ENCODE measurements at places on chromosomes 2 and 18.

GRCh38 chr18:8957731-8958130, 144.8 kb upstream of the NDUFV2 start:
- no peak for DNase-seq

DNA sequence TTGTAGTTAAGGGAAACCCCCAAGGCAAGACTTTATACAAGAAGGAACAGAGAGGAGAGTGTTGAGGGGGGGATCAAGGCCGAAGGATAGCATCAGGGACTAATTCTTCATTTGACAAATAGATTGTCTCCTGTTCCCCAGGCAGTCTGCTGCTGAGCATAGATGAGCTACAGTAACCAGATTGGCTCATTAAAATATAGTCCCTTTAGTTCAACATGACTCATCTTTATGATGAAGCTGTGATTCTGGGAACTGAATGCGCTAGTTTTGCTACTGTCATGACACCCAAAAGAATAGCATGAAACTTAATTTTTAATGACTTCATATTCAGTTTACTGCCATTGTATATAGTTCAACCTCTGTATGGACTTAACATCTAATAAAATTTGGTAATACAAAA, 35.5 kb downstream of the TMEFF2 start:
- no peak for DNase-seq

- DNase-seq = no peak
These were observed 118.6 kb downstream of the PARD3B start for GRCh38 chr2:204663816-204664425.

DNA sequence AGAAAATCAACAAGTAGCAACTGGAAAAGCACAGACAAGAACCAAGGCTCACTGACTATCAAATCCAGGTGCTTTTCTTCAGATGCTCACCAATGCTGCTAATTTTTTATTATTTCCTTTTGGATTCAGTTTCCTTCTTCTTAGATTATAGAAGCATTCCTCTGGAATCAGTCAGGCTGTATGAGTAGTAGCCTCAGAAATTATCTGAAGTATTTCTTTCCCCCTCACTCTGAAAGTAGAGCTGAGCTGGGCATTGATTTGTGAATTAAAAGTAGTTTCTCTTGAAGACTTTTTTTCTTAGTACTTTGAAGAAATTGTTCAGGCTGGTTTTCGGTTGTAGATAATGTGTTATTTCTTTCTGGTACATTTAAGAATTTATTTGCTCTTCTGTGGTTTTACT, 273.7 kb downstream of the NOL4 start:
- no peak for DNase-seq

DNA sequence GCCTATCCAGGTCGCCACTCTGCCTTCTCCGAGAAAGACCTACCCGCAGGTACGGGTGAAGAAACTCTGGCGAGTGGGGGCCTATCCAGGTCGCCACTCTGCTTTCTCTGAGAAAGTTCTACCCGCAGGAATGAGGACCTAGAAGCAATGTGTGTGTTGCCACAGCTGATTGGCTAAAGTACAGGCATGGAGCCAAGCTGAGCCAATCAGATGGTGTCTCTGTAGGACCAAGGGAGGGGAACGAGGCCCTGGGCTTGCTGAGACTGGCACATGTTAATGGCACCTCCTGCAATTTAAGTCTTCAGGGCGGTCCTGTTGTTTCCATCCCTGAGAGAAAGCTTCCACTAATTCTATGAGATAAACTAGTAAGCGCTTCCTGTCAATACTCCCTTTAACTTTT, 82.3 kb downstream of the KCTD1 start:
- DNase-seq = no peak

DNA sequence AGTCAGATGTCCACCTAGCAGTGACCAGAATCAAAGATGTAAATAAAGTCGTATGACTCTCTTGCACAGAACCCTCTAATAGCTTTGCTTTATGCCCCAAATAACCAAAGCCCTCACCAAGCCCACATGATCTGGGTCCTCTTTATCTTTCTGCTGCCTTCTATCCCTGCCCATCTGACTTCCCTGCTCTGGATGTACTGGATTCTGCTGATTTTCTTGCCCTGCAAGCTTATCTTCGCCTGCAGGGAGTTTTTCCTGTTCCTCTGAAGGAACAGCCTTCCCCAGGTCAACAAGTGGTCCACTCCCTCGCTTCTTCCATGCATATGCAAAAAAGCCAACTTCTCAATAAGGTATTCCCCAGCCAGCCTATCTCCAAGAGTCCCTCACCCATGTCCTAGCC, 18.7 kb downstream of the IL36B start:
- DNase-seq = no peak

GRCh38 chr2:161981679-161982250, 92.2 kb downstream of the DPP4 start:
- no peak for DNase-seq

GRCh38 chr2:102939207-102939606, 177.4 kb downstream of the TMEM182 start:
- no peak for DNase-seq

DNA sequence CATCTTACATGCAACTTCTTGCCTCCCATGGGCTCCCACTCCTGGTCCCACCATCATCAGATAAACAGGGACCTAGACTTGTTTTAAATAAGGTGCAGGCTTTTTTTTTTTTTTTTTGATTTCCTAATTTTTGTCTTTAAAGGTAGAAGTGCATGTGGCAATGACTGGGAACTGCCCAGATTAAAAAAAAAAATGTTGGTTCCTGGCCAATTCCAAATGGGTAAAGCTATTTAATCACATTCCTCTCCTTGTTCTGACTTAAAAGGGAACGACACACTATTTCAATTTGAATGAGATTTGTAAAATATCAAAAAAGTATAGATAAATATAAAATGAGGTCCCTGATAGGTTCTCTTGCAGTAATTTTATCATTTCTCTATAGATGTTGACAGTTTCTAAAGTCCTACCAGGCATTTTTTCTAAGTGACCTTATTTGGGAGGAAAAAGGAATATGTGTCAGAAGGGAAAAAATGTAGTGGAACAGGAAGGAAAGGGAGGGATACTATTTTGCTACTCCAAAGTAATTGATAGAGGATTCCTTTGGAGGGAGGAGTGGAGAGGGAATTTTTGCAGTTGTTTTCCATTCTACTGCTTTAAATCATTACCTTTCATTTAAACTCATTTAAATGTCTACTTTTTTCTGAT, 43.3 kb downstream of the DDX1 start:
- DNase-seq = peak; percentile 85

GRCh38 chr2:56009758-56010458, 86.3 kb upstream of the EFEMP1 start:
- peak; percentile 81 for DNase-seq

DNA sequence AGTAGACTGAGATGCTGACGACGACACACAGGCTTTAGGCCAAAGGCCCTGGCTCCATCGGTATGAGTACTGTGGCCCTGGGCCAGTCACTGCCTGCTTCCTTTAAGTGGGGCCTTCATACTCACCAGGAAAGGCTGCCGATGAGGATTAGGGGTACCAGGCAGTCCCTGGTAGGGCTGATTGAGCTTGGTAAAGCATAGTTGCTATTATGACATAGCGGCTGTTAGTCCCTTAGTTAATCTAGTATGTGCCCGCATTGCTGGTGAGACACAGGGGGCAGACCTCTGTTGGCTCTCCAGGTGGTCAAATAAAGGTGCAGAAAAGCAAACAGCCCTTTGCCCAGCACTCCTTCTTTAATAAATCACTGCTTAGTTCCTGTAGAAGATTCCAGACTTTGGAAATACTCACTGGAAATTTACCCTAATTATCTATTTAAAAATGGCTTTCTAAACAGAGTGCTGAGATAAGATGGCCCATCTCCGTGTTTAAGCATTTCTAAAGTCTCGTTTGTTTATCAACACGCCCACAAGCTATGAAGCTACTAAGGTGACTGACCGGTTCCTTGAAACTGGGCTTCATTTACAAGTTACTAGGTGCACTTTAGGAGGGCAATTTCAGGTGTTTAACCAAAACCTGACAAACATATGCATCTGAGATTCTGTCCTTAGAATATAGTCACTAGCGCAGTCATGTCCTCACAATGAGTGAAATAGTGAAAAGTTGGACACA, 8.7 kb upstream of the BIN1 start:
- no peak for DNase-seq

GRCh38 chr2:217986256-217986961, 16.4 kb downstream of the TNS1 start:
- no peak for DNase-seq

GRCh38 chr18:45689396-45689795, 34.6 kb upstream of the SLC14A1 start:
- no peak for DNase-seq
